ENCODE measurements at places on chromosomes 1 and 21.
A peak's percentile ranks its signal among the peaks of the same experiment; 100 is the strongest.

- no peak for DNase-seq
These were observed 16.9 kb upstream of the RGS16 start for GRCh38 chr1:182620924-182621585.

DNA sequence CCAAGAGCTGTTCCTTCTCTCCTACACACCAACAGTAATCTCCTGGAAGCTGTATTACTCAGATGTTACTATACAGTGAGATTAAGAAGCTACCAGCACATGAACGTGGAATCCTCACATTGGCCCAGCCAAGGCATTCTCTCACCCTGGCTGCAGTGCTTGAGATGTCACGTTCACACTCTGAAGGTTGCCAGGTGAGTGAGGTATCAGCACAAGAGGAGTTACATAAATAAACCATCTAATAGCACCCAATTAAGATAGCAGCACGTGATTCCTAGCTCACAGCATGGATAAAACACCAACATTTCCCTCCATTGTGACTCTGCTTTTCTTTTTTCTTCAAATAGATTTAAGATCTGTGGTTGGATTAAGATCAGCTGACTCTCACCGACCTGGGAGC is 182.8 kb downstream of the PLPP3 start:
- no peak for DNase-seq

DNA sequence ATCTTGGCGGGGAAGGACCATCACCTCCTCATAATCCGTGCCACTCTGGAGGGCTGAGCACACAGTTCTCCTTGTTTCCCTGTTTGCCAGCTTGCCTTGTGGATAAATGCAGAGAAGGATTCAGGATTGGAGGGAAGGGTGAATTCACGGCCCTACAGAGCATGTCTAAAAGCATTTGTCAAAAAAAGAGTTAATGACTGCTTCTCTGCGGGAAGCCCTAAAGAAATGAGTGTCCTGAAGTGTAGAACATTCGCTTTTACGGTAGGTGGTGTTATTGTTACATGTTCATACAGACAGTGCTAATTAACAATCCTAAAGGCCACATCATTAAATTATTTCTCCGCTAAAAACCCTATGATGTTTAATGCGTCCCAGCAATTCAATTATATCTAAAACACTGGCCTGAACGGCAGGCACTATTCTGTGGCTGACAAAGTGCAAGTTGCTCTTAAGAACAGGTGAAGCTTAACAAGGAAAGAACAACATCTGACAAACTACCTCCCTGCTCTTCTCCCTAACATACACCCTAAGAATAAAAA is 112.3 kb upstream of the NFIA start:
- DNase-seq: no peak

DNA sequence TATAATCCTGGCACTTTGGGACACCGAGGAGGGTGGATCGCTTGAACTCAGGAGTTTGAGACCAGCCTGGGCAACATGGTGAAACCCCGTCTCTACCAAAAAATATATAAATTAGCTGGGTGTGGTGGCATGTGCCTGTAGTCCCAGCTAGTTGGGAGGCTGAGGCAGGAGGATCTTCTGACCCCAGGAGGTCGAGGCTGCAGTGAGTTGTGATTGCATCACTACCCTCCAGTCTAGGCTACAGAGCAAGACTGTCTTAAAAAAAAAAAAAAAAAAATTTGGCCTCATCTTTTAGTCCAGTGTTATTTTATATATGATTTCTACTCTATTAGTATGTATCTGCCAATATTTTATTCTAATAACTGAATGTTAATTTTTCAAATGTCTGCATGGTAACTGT is 59.7 kb downstream of the PPP2R5A start:
- DNase-seq: no peak

DNA sequence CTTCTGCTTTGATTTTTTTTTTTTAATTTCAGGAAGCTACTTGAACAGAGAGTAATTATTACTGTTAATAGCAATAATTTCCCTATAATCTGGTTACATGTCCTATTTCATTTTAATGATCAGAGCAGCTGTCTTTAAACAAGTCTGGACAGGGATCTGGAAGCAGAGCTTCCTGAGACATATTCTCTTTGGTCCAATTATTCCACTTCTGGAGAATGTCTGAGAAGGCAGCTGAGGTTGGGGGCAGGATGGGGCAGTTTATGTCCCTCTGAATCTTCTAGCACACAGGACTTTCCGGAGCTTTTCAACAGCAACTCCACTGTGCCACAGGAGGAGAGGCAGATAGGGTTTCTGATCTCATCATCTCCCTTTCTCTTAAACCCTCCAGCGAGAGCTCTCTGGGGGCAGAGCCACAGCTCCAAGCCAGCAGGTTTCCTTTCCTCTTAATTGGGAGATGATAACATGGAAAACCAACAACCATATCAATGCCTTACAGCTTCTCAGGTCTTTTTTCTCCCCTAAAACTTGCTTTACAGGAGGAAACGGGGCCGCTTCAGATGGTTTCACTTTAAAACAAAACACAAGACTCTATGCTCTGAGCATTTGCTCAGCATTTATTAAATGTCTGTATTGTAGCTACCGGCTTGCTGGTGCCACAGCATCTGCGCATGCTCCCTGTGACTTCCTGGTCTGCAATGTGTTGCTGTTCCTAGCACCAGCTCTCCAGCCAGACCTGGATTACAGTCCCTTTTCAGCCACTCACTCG is 425.7 kb upstream of the USP24 start:
- DNase-seq: peak; percentile 24

DNA sequence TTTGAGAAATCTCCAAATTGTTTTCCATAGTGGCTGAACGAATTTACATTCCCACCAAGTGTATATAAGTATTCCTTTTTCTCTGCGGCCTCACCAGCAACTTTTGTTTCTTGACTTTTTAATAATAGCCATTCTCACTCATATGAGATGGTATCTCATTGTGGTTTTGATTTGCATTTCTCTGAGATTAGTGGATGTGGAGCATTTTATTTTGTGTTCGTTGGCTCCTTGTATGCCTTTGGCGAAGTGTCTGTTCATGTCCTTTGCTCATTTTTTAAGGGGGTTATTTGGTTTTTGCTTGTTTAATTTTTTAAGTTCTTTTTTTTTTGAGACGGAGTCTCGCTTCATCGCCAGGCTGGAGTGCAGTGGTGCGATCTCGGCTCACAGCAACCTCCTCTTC is 45.1 kb upstream of the MPC2 start:
- no peak for DNase-seq

GRCh38 chr1:226738421-226738994 is 574 bp downstream of the ITPKB start:
- peak; percentile 32 for DNase-seq

- DNase-seq: no peak
These were observed 98.3 kb upstream of the MAGI3 start for GRCh38 chr1:113291777-113292602.

DNA sequence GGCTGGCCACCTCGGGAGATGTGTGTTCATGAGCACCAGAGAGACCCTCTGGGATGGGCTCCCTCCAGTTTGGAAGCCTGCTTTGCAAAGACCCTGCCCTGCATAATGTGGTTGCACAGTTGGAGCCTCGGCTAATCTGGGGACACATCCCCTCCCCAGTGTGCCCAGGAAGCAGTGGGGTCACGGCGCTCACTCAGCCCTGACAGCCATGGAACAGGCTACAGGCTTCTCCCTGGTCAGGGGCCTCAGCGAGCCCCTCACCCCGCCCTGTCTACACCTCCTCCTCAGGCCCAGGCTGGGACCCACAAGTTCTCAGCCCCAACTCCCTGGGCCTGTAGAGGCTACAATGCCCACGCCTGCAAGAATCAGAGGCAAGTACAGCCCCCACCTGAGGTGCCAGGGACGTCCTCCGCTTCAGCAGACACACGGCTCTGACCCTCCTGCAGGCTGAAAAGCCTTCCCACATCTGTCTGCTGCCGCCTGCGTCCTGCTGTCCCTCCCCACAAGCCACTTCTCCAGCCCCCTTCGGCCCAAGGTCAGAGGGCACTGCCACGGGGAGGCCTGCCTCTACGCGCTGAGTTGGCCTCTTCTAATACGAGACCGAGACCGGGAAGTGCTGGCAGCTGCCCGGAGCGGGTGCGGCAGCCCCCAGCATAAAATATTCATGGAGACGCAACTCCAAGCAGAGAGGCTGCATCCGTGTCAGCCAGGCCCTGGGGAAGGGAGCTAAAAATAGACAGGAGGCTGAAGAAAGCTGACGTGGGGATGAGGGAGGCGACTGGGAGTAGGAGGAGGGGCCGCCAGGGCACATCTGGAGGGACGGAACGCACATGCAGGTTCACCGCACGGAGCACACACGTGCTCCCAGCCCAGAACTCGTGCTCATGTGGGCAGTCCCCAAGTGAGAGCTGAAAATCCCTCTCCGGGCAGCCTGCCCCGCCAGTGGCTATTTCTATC is 15.2 kb upstream of the GPR153 start:
- DNase-seq: no peak

DNA sequence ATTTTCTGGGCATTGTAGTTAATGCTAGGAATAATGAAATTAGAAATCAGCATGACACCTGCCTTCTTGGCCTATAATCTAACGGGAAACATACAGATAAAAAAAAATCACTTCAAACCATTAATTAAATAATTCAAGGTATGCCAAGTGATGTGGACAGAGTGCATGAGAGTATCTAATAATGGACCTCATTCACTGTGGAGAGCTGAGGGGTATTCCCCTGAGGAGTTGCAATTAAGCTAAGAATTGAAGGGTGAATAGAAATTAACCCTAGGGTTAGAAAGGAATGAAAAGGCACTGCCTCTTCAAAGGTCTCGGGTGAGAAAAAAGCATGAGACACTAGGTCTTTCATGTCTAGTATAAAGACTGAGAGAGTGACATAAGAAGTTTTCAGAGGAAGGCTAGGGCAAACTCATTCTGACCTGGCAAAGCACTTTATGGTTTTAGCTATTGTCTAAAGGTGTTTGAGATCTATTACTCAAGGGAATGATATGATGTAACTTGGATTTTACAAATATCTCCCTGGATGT is 466.1 kb downstream of the KCNT2 start:
- no peak for DNase-seq

DNA sequence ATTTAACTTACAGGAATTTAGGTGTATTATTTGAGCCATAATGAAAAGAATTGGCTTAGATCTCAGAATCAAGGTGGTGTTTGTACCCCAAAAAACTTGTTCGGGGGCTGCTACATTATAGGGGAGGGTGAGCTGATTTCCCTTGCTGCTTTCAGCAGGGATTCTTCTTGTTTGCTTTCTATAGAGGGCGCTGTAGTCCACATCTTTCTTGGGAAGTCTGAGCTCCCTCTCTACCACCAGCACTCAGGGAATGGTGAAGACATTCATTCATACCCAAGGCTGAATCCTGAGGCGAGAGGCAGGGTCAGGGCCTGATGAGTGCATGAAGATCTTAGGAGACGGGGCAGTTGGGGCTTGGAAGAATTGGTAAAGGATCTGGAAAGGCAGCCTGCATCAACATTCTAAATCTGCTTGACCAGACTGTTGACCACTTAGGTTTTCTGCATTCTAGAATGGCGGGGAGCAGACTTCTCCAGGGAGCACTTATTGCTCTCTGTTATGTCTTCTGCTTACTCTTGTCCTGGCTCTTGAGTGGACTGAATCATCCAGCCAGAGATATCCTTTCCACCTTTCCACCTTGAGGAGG is 18.9 kb downstream of the SPATA46 start:
- DNase-seq: no peak

DNA sequence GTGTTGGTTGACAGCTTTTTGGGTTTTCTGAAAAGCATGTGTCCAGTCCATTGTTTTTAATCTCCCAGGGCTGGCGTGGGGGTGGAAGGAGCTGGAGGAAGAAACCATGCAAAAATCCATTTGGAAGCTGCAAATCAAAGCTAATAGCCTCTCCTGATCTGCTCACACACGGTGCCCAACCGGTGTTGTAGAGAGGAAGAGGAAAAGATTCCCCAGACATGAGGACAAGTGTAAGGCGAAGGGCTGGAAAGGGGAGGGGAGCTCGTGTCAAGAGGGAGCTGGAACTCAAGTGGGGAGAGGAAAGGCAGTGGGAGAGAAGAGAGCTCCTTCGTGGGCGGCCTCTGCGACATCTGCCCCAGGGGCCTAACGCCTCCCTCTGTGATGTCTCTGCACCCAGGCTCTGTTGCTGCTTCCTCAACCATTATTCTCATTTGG is 112.3 kb upstream of the IRF2BP2 start:
- no peak for DNase-seq

DNA sequence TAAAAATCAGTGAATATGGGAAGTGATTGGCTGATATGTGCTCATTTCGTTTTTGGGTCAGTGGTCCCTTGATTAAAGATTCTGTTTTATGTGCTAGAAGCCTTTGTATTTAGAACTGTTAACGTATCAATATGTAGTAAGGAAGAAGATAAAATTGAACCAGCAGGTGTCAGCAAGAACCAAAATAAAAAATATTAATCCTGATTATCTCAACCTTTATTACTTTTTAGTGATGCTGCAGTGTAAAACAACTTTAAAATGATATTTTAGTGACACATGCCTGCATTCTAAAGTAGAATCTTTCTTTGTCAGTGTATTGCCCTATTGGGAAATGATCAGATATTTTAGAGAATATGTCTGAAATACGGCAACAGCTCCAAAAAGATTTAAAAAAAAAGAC is 49.5 kb downstream of the NEK7 start:
- DNase-seq: no peak

DNA sequence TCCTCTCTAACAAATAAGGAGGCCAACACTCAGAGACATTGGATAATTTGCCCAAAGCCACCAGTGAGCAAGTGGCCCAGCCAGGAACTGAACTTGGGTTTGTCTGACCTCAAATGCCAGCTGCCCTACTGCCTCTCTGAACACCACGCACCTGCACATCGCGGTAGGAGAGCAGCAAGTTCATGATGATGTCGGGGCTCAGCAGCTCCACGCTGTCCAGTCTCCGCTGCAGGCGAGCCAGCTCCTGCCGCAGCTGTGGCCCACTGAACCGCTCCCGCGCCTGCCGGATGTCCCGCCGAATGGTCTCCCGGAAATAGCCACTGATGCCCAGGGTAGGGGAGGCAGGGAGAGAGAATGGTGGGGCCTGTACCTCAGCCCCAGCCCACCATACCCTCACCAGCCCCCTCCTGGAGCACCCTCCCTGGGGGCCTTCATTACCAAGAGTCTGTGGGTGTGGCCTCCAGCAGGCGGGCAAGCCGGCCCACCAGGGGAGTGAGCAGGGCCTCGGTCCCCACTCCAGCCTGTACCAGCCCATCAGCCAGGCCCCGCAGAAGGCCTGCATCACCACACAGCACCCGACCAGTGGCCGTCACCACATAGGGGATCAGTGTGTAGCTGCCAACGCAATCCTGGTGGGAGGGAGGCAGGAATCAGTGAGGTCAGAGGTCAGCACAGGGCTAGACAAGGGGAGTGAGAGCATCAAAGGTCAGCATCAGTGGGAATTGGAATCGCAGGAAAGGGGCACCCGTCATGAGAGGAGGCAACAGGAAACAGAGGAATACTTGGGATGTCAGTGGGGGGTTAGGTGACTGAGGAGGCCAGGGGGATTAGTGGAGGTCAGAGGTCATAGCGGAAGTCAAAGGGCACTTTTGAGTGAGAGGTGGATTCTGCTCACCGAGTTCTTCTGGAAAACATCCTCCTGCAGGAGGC is 2.7 kb downstream of the MAP3K6 start:
- no peak for DNase-seq

GRCh38 chr21:26846036-26846931 is 1.1 kb upstream of the ADAMTS1 start:
- no peak for DNase-seq

GRCh38 chr1:89557445-89557825 is 32.8 kb downstream of the LRRC8B start:
- no peak for DNase-seq

GRCh38 chr1:116092752-116093489 is 18.3 kb upstream of the MAB21L3 start:
- no peak for DNase-seq

- no peak for DNase-seq
These were observed 6.3 kb downstream of the C1orf74 start for GRCh38 chr1:209778102-209778501.
